Lung microvascular endothelial cell (primary cell): ENCODE measurements at places on chromosomes 11 and 22.

DNA sequence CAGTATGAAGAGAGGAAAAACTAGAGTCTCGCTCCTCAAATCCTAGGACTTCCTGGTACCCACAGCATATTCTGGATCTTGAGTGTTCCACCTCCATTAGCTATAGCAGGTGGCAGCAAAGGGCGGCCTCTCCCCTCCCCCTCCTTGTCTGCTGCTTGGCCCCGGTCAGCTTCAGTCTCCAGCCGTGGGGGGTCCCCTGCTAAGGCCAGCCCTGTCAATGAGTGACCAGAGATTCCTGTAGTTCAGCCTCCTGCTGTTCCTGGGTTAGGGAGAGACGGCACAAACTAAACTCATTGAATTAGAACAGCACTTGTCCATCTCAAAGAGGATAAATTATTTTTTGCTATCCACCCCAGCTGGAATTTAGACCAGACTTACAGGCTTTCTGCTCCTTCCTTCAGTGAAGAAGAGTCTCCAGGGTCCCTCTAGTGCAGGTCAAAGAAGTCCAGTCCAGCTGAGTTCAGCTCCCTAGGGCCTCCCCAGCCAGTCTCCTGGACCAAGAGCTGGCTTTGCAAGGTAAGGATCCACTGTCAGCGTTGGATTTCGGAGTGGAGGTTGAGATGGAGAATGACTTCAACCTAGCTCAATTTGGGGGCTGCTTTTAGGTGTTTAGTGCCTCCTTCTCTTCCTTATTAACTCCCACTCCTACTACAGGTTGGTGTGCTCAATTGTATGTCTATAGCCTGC is 1.1 kb upstream of the PHLDB1 start:
- no peak for DNase-seq

GRCh38 chr22:47736186-47737034 is 974.0 kb downstream of the TBC1D22A start:
- no peak for DNase-seq

- no peak for DNase-seq
These were observed 31.6 kb downstream of the C11orf58 start for GRCh38 chr11:16770016-16770415.

DNA sequence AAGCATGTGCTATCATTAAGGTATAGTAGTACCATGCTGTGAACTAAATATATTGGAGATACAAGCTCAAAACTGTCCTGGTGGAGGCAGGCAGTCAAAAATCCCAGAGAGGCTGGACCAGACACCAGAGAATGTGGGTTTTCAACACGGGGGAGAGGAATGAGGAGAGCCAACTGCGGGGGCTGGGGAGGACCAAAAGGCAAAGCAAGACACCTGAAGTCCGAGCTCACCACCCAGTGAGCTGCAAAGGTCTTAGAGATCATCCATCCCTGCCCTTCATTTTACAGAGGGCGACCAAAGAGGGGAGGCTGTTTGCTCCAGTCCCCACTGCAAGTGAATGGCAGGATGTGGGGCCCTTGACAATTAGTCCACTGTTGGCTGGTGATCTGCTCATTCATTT is 10.0 kb downstream of the RIBC2 start:
- no peak for DNase-seq

DNA sequence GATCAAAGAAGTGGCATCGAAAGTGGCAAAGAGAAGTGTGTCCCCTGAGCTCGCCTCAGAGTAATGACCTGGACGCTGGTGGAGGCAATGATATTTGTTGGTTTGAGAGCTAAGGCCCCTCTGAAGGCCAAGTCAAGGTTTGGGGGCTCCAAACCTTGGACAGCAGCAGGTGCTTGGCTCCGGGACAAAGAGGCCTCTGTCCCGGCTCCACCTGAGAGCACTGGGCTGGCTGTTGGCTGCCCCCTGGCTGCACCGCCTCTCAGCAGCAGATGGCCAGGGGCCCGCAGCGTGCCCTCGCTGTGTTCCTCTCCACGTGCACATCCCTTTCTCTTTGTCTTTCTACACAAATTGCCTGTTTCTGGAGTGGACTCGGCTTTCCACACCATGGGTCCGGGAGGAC is 301.3 kb downstream of the NTM start:
- DNase-seq = no peak

GRCh38 chr11:34972892-34973291 is 56.5 kb downstream of the PDHX start:
- peak; percentile 28 for DNase-seq

DNA sequence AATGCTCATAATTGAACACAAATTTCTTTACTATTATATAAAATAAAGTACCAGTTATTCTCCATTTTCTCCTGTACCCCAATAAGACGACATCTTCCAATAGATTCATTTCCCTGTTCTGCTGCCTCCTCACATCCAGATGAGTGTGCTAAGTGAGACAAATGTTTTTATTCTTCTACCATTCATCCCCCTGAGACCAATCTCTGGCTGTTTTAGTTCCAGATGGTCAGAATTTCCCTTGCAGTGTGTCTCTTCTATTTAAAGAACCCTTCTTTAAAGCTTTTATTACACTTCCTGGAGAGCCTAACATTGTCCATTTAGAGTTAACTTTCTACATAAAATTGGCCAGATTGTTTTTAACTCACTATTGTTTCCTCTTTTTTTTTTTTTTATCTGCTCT is 41.2 kb upstream of the GLYATL1 start:
- DNase-seq = no peak

- no peak for DNase-seq
These were observed 8.4 kb downstream of the P2RY2 start for GRCh38 chr11:73226297-73227006.

DNA sequence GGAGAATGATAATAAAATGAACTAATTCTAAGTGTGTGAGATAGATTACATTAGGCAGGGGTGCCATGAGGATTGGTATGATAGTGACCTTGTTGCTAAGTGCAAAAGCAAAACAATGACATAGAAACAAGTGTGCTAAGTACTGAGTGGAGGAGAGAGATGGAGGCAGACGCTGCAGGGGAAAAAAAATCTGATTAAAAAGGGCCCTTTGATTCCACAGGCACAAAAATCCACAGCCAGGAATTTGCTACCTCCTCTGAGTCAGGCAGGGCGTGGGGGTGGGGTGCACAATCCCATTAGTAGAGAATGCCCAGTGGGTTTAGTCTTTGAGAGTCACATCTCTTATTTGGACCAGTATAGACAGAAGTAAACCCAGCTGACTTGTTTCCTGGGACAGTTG is at the start of gene CNTF:
Gene CNTF, plus strand, starts transcription at position 322 of the 400 bp plus-strand sequence. CDS start 88 bp downstream, outside the sequence.
- DNase-seq = no peak

DNA sequence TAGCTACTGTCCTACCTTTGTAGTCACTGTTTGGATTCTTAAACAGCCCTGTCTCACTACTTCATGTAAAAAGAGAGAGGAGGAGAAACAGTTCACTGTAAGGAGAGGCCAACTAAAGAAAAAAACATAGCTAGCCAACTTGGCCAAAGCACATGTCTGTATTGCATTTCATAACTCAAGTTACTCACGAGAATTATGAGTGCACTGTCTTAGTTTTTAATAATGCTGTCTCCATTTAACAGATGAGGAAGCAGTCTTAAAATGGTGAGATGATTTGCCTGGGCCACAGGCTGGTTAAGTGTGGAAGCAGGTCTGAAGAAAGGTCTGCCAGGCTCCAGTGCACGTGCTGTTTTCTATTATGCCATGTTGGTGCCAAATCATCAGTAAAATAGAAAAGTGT is 104.5 kb downstream of the UVRAG start:
- DNase-seq = no peak

- no peak for DNase-seq
These were observed 67.4 kb upstream of the PRDM11 start for GRCh38 chr11:45079075-45079444.

DNA sequence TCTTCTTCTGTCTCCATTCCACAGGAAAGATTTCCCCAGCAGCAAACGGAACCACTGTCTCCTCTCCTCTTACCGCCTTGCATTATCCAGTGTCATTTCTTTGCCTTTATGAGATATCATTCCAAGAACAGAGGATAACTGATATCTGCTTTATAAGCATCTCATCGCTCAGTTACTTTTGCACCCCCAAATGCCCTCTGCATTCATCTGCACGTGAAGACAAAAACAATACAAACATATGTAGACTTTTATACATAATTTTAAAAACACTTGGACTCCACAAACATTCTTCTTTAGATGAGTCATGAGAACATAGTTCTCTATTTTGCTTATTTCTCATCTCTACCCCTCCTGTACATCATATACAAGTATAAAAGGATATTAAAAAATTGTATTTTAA is 512 bp upstream of the OR51T1 start:
- DNase-seq = no peak

DNA sequence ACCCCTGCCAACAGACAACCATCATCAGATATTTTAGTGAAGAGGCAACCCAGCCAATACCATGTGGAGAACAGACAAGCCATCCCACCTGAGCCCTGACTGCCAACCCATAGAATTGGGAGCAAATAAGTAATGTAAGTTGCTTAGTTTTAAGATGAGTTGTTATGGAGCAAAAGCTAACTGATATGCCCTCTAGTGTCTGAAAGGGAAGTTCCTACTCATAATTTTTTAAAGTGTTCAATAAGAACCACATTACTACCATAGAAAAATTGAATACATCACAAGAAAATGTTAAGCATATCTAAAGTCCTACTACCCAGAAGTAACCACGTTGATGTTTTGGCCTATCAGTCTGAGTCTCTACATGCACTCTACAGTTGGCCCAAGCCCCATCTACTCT is 50.8 kb upstream of the SLC36A4 start:
- DNase-seq = peak; percentile 4

DNA sequence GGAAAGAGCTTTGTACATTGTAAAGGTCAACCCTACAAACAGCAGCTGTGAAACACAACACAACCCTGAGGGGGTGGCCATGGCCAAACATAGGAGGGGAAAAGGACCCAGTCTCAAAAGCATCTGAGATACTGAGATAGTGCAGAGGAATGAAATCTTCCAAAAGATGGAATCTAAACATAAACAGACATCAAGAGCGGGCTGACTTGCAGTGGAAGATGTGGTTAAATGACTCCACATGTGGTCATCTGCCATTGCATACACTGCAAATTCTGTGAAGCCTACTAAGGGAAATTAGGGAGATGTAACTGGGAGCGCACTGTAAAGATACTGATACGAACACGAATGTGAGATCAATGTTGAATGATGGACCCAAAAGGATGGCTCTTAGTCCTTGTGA is 22.0 kb downstream of the BDNF start:
- no peak for DNase-seq

- no peak for DNase-seq
These were observed 726.4 kb downstream of the BRD1 start for GRCh38 chr22:49101225-49101624.

GRCh38 chr11:108994887-108995286 is 330.0 kb downstream of the DDX10 start:
- no peak for DNase-seq

GRCh38 chr11:74846770-74847169 is 98.1 kb downstream of the RNF169 start:
- DNase-seq = peak; percentile 53

- no peak for DNase-seq
These were observed 118.0 kb downstream of the SIK3 start for GRCh38 chr11:116980136-116980793.

DNA sequence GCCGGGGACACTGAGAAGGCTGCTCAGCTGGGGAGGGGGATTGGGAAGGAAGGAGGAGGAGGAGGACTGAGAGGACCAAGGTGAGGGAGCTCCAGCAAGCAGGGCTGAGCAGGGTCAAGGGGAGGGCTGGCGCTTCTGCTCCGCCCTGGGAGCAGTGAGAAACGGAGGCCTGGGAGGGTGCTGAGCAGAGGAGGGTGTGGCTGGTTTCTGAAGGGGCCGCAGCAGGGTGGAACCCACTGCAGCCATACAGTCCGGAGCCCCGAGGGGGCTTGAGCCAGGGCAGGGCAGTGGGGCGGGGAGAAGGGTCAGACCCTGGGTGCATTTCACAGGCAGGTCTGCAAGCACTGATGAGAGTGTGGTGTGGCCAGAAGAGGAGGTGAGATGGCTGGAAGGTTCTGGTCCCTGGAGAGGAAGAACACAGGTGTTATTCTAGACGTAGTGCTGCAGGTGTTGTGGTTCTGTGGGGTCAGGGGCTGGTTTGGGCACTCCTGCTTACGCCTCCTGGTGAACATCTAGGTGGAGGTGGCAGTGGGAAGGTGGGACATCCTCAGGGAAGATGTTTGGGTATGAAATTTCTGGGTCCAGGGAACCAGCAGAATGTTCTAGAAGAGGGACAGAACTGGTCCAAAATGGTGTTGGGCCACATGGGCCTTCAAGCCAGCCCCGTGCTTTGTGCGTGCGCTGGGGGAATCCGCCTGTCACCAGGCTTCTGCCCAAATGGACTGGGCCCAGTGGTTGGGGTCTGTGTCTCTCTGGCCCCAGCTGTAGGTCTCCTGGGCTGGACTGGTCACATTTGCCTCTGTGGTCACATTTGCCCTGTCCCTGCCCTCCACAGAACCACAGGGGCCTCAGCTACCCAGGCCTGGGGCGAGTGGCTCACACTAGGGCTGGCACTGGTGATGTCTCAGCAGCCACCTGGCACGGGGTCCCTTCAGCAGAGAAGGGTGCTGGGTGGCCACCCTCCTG is 714.7 kb downstream of the BRD1 start:
- no peak for DNase-seq

DNA sequence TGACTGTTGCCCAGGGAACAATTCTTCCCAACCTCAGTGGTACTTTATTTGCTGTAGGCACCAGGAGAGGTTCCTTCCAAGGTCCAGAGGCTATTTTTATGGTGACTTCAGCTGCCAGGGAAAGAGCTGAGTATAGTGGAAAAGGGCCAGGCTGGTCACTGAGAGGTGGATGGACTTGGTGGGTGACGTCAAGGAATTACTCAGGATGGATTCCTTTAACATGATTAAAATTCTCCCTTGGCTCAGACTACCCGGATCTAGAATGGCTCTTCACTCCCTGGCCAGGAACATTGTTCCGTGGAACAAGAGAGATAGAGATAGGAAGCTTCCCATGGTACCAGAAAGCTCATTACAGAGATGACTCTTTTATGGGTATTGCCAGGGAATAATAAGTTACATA is 8.7 kb upstream of the CALCA start:
- peak; percentile 20 for DNase-seq

- DNase-seq = no peak
These were observed 5.1 kb downstream of the MB start for GRCh38 chr22:35611891-35612576.

- no peak for DNase-seq
These were observed 341.7 kb upstream of the CADM1 start for GRCh38 chr11:115845872-115846271.

DNA sequence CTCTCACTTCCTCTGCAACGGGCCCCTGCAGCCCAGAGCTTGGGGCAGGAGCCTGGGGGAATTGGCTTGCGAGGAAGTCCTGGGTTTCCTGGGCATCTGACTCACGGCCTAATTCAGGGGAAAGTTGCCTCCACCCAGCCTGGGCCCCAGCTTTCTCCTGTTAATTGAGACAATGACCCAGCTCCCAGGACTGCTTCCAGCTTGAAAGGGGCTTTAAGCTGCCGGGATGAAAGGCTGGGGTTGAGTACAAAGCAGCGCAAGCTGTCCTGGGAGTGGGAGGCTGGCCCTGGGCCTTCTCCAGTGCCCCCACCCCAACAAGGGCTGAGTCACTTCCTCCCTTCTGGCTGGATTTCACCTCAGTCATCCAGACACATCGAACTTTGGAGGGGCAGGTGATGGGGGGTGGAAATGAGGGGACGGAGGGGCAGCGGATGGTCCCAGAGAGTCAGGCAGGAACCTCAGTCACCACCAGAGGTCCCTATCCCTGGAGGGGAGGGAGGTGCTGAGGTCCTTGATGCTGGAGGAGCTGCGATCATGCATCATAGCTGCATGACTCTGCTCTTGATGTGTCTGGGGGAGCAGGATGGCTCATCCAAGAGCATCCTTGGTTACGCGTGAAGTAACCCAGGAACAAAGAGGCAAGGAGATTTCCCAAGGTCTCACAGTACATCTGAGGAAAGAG is 30.1 kb upstream of the OAF start:
- peak; percentile 54 for DNase-seq

GRCh38 chr11:77617892-77618291 is 19.7 kb downstream of the CLNS1A start:
- DNase-seq = no peak
